ENCODE measurements at places on chromosomes 4 and X. TPM values are rescaled to one million over a fixed set of nuclear protein-coding genes. Genes with fewer than 3 reads are reported as not detected.
A peak's percentile ranks its signal among the peaks of the same experiment; 100 is the strongest.

The EDA2R gene
- 12.7 TPM for polyA plus RNA-seq

The TMPRSS11D gene
- not detected for polyA plus RNA-seq

The MAP7D3 gene
- polyA plus RNA-seq, result 9.7 TPM

DNA sequence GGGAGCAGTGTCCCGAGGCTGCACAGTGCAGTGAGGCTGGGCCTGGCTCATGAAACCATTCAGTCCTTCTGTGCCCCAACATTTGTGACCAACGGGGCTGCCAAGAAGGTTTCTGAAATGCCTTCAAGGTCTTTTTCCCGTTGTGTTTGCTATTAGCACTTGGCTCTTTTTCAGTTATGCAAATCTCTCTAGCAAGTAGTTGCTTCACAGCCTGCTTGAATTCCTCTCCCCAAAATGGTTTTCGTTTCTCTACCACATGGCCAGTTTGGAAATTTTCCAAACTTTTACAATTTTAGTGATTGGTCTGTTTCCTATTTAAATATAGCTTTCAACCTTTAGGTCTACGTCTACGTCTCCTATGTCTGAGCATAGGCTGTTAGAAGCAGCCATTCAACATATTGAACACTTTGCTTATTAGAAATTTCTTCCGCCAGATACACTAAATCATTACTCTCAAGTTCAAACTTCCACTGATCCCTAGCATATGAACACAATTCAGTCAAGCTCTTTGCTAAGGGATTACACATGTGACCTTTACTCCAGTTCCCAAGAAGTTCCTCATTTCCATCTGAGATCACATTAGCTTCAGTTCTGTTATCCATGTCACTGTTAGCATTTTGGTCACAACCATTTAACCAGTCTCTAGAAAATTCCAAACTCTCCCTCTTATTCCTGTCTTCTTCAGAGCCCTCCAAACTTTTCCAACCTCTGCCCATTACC is 901.8 kb downstream of the GLUD2 start:
- DNase-seq, result no peak

The GAGE2A gene
- not detected for polyA plus RNA-seq

DNA sequence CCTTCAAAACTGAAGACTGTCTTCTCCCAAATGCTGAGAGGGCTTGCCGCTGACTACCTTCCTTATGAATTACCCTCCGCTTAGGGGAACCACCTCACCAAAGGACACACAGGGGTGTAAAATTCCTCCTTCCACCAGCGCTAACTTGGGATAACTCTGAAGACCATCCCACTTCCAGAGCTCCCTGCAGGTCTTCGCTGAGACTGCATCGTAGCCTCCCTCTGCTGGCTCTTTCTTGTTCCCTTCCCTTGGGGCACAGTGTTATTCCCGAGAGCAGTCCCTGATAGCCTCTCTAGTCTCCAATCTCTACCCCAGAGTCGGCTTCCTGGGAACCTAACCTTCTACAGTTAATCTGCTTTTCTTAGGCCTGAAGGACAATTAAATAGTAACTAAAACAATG is 725.5 kb upstream of the ATOH1 start:
- no peak for DNase-seq

GRCh38 chr4:76105652-76106051 is 31.1 kb downstream of the ART3 start:
- no peak for DNase-seq

- no peak for DNase-seq
These were observed 122.4 kb downstream of the BCOR start for GRCh38 chrX:39975101-39975925.

DNA sequence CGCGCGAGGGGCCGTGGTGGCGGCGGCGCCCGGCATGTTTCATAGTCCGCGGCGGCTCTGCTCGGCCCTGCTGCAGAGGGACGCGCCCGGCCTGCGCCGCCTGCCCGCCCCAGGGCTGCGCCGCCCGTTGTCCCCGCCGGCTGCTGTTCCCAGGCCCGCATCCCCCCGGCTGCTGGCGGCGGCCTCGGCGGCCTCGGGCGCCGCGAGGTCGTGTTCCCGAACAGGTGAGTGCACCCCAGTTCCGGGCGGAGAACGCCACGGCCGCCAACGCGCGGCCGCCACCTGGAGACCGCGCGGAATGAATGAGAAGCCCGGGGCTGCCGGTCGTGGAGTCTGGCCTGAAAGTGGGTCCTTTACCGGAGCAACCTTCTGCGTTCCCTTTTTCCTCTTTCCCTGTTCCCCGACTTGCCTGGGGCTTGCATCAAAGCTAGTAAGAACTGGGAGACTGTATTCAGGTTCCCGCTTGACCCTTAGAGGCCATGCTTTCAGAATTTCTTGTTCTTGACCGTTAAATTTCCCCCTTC is 429 bp downstream of the NOCT start:
- peak; percentile 20 for DNase-seq

The HSD17B13 gene
- polyA plus RNA-seq, result not detected

- no peak for DNase-seq
These were observed 83.5 kb downstream of the SHOX start for GRCh38 chrX:714131-714530.

DNA sequence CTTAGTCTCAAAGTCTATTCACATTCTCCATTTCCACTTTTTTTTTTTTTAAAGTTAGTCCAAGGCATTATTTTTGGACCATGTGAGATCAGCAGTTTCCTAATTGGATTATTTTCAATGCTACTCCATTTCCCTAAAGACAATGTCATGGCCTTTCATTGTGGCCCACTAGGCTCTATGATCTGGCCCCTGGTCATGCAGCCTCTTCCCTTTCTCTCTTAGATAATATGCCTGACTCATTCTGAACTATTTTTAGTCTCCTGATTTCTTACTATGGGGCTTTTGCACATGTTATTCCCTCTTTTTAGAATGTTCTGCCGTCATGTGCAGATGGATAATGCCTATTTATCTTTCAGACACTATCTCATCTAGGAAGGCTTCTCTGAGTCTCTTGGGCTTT is 157.3 kb downstream of the TMA16 start:
- DNase-seq, result no peak

The USP51 gene
- polyA plus RNA-seq, result 0.30 TPM

- no peak for DNase-seq
These were observed 269.7 kb upstream of the LCORL start for GRCh38 chr4:18291256-18291655.

DNA sequence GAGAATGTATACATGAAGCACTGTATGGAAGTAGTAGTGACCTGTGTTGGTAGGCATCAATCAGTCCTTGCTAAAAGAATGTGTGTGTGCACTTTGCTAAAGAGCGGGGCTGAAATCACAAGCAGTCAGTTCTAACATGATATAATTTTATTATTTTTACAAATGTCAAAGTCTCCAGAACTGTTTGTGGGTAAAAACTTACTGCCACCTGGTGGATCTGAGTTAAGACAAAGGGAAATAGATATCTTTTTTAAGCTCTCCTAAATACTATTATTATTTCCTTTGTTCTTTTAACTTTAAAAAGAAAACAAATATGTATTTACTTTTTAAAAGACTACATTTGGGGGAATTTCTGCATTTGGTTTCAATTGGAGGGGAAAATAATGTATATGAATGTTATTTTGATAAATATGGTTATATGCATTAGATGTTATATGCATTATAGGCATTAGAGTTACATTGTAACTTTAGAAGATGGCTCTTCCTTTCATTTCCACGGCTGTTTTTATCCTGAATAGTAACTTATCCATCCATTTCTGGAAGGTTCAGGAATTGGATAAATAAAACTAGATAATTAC is 7.8 kb upstream of the CLOCK start:
- peak; percentile 71 for DNase-seq

The GRPR gene
- polyA plus RNA-seq, result 9.2 TPM

The SYN1 gene
- 0.56 TPM for polyA plus RNA-seq

DNA sequence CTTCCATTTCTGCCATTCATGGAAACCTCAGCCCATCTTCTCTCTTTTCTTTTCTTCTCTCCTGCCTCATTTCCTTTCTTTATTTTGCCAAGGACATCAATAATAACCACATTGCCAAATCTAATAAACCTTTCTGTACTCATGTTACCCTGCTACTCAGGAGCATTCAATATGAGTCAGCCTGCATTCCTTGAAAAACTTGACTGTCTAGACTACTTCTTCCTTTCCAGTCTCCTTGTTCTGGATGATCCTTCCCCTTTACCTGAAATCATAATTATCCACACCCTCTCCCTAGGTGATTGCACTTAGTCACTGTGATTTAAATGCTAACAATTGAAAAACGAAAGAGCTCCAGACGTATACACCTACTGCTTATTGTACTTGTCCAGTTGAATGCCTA is 253.2 kb upstream of the CENPE start:
- no peak for DNase-seq

The CYTL1 gene
- polyA plus RNA-seq, result 5.8 TPM

The CTAG1A gene
- not detected for polyA plus RNA-seq

The HTRA3 gene
- 8.9 TPM for polyA plus RNA-seq

GRCh38 chr4:155639704-155640523 is 26.7 kb upstream of the GUCY1A1 start:
- DNase-seq, result no peak

GRCh38 chr4:119027811-119028210 is 107.8 kb upstream of the MYOZ2 start:
- DNase-seq, result no peak

DNA sequence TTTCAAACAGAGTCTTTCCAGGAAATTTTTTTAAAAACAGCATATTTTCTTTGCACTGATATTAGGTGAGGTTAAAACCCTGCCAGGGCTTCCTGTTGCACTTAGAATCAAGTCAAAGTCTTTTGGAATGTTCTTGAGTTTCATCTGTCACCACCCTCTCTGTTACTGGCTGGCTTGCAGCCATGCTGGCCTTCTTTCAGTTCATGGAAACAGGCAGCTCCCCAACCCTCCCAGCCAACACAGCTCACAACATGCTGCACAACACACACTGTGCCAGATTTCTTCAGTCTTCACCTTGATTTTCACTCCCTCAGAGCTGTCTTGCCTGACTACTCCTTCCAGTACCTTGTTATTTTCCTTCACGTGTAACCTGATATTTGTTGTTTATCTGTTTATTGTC is 129.5 kb downstream of the KCNIP4 start:
- no peak for DNase-seq

DNA sequence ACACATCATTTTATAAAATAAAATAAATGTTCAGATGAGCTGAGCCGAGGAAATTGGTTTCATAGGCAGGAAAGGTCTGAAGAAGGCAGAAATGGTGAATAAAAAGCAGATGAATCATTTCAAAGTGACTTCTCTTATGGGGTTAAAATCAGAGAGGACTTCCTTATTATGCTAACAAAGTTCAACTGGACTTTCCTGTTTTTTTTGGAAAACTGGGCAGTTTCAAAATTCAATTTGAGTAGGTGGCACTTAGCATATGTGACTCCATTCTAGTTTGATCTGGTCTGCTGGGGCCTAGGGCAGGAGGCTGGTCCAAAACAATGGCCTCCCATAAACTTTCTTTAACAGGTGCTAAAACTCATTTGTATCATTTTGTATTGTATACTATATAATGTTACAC is 1794.9 kb upstream of the TENM3 start:
- DNase-seq, result no peak

- DNase-seq, result peak; percentile 79
These were observed 5.0 kb downstream of the SPON2 start for GRCh38 chr4:1167244-1167949.

The CPE gene
- 11.8 TPM for polyA plus RNA-seq

The H2BW2 gene
- not detected for polyA plus RNA-seq

DNA sequence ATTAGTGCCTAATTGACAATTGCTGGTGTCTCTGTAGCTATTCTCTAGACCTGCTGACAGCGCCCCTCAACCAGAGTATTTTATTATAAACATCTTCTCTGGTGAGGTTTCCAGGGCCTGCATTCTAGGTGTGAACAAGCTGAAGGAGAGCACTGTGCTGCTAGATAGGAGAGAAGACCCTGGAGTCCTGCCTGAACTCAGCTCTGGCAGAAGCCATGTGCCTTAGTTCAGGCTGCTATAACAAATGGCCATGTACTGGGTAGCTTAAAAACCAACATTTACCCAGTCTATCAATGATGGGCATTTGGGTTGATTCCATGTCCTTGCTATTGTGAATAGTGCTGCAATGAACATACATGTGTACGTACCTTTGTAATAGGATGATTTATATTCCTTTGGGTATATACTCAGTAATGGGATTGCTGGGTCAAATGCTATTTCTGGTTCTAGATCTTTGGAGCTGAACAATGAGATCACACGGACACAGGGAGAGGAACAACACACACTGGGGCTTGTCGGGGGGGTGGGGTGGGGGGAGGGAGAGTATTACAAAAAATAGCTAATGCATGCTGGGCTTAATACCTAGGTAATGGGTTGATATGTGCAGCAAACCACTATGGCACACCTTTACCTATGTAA is 185.5 kb upstream of the CPEB2 start:
- DNase-seq, result no peak

The IL9R gene
- not detected for polyA plus RNA-seq

DNA sequence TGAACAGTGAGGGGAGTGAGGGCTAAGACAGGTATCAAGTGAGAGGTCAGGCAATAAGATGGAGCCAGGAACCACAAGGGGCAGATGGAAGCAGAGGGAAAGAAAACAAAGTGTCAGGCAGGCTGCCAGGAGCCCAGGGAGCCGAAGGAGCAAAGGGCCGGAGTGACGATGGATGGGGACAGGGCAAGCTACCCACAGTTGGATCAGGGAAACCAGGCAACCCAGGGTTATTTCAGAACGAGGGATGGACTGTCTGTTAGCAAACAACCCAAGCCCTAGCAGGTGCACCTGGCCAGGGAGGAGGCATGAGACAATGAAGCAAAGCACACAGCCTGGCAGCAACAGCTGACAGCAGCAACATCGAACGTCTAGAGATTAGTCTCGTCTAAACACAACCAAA is 39.2 kb downstream of the SEL1L3 start:
- no peak for DNase-seq

GRCh38 chr4:152693871-152694270 is 14.1 kb upstream of the TMEM154 start:
- no peak for DNase-seq

- no peak for DNase-seq
These were observed 48.4 kb upstream of the PAQR3 start for GRCh38 chr4:78987683-78988082.

GRCh38 chr4:186902361-186902760 is 178.7 kb upstream of the FAT1 start:
- no peak for DNase-seq

The LRAT gene
- polyA plus RNA-seq, result not detected

The GPC3 gene
- not detected for polyA plus RNA-seq

DNA sequence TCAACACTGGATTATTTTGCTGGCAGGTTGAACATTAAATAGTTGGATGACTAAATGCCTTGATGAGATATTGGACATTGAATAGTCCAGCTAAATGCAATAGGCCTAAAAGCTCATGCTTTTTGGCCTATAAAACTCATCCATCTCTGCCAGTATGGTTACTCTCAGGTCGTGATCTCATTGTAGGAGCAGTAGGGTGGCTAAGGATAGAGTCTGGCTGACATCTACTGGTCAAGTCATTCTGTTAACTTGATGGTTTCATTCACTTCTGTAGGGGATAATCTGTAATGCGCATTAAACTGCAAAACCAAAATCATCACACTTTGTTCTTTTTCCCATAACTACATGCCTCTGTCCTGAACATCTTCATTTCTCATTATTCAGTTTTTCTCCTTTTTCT is 227.0 kb downstream of the DKK2 start:
- DNase-seq, result peak; percentile 25

DNA sequence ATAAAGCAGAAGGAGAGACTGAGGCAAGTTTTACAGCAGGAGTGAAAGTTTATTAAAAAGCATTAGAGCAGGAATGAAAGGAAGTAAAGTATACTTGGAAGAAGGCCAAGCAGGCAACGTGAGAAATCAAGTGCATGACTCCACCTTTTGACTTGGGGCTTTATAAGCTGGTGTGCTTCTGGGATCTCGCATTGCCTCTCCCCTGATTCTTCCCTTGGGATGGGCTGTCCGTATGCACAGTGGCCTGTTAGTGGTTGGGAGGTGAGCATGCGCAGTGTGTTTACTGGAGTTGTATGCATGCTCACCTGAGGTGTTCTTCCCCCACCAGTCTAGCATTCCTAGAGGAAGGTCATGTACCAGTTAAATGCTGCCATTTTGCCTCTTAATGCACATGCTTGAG is 29.1 kb upstream of the C1QTNF7 start:
- no peak for DNase-seq

The JAKMIP1 gene
- polyA plus RNA-seq, result not detected
